B cell (primary cell): ENCODE measurements at places on chromosomes 2 and 18. TPM values are rescaled to one million over a fixed set of nuclear protein-coding genes. Genes with fewer than 3 reads are reported as not detected.

GRCh38 chr2:169185711-169186110 lies 116.3 kb downstream of the DHRS9 start:
- DNase-seq = no peak

GRCh38 chr2:75500633-75501032 lies 60.1 kb downstream of the EVA1A start:
- no peak for DNase-seq

- no peak for DNase-seq
Observed at GRCh38 chr2:233960203-233960602, 43.0 kb downstream of the TRPM8 start.

- DNase-seq = no peak
Observed at GRCh38 chr2:186255823-186256222, 230.2 kb upstream of the ZC3H15 start.

DNA sequence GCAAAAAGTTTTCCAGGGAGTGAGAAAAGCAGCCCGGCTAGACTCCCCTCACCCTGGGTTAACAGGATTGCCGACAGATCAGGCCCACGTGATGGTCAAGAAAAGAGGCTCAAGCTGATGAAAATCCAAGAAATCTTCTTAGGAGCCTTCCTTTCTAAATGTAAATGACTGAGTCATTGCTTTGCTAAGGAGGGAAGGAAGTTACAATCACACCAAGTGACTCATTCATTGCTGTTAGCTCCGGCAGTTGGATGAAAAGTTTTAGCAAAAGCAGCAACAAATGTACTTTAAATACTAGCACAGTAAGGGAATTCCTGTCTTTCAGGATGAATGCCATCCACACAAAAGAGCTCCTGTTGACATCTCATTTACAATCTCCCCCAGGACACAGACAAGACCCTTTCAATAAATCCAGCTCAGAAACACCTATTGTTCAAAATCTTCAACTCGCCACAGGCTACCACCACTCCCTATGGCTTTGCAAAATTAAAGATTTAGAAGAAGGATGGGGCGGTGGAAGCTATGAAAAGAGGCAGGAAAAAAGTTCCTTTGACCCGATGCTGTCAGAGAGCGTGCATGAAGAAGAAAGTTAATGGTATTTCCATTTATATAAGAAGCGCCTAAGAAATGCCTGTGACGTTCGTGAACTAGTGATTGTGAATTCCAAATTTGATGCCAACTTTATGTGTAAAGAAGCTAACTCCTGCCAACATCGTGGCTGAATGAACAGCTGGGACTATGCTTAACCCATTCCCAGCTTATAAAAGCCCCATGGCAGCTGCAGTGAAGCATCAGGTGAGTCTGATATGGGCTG lies 153.7 kb downstream of the TGIF1 start:
- peak; percentile 25 for DNase-seq

DNA sequence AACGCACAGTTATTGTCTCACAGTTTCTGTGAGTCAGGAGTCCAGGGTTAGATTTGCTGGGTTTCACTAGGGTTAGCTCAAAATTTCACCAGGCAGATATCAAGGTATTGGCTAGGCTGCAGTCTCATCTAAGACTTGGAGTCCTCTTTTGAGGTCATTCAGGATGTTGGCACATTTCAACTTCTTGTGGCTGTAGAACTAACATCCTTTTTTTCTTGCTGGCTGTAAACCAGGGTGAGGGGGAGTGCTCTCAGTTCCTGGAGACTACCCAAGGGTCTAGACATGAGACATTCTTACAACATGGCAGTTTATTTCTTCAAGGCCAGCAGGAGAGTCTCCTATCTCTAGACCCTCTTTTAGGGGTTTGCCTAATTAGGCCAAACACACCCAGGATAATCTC lies 12.8 kb upstream of the CAVIN2 start:
- DNase-seq = no peak

- DNase-seq = no peak
Observed at GRCh38 chr2:7071154-7071553, 153.9 kb downstream of the RNF144A start.

GRCh38 chr18:69401972-69402532 lies 1.4 kb downstream of the DOK6 start:
- no peak for DNase-seq

DNA sequence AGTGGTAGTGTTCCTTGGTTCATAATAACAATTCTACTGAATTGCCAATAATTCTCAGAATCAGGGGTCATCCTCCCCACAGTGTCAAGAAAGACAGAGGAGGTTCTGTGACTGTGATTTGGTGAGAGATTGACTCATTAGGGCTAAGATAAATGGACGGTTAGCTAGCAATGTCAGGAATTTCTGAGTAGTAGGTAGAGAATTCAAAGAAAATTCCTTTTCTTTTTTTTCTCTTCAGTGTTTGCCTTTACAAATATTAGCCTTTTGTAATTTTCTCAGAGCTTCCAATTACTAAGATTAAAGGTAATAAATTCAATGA lies 16.8 kb upstream of the CRIM1 start:
- no peak for DNase-seq

DNA sequence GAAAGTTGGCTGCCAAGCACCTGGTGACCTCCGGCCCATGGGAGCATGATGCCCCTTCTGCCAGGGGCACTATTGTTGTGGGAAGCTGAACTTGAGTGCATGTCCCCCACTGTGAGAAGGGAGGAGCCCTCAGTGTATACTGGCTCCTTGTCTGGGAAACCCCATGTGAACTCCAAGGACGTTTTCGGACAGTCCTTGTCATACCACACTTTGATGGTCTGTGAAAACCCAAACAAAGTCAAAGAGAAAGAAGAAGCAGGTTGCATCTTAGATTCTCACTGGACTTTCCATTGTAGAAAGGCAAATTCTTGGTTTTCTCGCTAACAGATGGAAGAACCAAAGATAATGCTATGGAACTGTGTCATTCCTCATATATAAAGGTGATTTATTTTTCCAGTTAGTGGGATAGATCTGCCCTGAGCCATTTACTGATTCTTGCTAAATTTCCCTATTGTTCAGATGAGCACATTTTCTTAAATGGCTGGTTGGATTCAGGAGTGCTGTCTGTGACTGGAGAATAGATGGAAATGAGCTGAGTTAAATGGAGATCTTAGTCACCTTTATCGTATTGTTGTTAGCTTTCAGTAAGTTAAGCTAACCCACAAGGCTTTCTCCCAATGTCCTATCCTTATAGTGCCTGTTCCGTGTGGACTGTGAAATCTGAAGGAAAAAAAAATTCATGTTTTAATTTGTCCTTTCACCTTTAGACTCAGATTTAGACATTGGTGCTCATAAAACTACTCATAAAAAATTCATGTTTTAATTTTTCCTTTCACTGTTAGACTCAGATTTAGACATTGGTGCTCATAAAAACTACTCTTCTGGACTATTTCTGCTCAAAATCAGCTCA lies 166.6 kb downstream of the ACTR3 start:
- no peak for DNase-seq

- DNase-seq = no peak
Observed at GRCh38 chr2:59398081-59398480, 1155.4 kb downstream of the BCL11A start.

- no peak for DNase-seq
Observed at GRCh38 chr18:11761553-11761952, 72.5 kb downstream of the GNAL start.

DNA sequence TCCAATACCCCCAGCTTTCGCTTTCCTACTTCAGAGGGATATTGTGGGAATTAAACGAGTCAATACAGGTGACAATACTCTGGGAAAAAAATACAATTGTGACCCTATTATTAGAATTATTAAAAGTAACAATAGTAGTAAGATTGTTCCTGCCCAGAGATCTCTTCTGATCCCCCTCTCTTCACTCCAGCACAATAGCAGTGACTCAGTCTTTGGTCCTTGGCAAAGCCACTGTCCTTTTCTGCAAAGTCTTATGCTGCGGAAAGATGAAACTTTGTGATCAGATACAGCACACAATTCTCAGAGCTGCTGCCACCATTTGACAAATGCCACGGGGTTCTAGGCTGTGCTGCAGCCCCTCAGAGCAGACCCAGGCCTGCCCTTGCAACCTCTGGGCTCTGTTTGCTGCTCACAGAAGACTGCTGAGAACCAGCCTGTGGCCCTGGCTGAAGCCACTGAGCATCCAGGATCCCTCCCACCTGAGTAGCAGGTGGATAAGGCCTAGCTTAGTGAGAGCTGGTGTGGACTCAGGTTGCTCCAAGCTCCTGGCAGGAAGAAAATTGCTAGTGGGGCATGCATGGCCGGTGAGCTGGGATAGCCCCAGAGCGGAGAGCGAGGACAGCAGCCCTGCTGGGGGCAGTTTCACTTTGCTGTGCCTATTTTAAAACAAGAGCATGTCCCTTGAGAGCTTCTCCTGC lies 60.1 kb upstream of the ROCK2 start:
- DNase-seq = no peak

DNA sequence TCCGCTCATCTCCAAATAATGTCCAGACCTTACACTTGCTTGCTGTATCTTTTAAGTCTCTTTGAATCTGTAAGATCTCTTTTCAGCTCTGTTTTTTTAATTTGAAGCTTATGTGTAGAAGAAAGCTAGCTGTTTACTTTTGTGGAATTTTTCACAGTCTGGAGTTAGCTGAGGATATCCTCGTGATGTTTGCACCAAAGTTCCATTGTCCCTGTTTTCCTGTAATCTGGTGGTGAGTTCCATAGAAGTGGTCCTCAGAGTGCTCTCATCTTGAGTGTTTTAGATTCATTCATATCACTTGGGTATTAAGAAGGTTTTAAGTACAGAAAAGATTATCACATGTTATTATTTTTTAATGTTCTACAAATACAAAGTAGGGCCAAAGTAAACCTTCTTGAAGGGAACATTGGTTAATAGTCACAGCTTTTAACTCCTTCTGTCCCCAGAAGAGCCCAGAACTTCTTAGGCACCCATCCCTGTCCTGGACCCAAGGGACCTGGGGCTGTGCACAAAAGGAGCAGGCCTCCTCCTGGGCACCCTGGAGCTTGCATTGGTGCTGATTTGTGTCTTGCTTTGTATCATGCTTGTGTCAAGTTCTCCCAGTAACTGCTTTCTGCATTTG lies 15.0 kb downstream of the MLPH start:
- DNase-seq = no peak

DNA sequence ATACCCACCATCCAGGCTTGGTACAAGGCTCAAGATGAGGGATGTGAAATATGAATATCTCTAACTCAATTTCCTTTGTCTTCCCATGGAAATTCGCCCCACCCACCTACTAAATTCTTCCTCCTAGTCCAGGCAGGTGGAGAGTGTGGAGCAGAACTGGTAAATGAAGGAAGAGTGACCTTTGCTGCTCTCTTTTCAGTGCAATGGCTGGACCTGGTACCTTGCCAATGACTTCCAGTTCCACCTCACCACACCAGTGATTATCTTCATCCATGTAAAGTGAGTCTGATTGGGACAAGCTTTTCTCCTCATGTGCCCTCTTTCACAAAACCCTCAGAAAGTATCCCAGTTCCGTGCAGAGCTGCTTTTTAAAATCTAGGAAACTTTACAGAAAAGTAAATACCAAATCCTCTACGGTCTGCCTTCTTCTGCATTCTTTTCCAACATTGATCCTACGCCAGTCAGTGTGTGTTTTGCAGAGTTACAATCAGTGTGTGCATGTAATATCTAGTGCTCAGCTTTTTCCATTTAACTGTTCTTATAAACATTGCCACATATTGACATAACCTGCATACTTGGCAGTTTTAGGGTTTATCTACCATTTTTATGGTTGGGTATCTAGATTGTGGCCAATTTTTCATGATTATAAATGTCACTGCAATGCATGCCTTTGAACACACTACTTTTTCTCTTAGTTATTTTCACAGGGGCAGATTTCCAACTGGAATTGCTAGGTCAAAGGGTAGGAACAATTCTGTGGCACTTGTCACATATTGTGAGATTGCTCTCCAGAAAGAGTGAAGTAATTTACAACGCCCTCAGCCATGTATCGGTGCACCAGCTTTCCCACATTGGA lies 86.5 kb upstream of the SEC11C start:
- DNase-seq = no peak

DNA sequence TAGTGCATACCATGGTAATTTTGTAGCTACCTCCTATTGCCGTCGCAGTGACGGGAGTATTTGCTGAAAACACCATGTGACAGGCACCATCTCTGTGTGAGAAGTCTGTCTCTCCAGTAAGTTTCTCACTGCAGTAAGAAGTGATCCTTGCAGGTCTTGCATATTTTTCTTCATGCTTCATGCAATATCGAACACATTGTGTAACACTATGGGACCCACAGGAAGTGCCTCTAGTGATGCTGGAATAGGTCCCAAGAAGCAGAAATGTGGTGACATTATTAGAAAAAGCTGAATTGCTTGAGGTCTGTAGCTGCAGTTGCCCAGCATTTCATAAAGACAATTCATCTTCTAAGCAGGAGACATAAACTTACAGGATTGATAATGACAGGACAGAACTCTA lies 167.6 kb downstream of the DCDC2C start:
- no peak for DNase-seq

DNA sequence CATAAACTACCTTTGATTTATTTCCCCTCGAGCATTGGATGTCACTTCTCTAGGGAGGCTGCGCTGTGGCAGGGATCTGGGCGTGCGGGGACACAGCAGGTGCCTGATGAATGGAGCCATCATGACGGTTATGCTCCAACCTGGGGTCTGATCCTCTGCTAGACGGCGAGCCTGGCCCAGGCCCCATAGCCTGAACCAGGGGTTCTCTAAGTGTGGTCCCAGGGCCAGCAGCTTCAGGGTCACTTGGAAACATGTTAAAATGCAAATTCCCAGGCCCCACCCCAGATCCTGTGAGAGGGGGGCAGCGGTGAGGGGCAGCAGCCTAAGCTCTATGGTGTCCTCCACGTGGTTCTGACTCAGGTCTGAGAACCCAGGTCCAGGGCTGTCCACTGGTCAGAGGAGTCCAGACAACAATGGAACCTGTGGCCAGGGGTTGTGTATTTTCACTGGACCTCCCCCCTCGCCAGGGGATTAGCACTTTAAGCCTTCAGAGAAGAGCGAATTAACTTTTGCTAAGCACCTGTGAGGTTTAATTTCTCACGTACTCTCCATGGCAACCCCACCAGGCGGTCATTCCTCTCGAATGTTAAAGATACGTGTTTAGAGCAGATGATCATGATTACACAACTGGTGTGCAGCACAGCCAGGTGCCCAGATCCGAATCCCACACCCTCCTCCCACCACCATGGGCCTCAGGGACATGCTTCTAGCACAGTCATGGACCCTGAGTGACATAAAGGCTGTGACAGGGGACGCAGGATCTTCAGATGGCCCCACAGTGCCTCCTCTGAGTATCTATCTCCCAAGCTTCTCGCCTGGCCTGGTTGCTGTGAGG lies 1.6 kb upstream of the ARHGEF4 start:
- DNase-seq = no peak

The SIX3 gene
- total RNA-seq = not detected in 2 replicates

The SLC5A7 gene
- total RNA-seq = not detected in 2 replicates

The ZNF396 gene
- total RNA-seq = 3.2 and 4.8 TPM in 2 replicates

The PTPN4 gene
- total RNA-seq = 54.8 and 66.4 TPM in 2 replicates

The UGT1A5 gene
- not detected in 2 replicates for total RNA-seq

The SPAST gene
- 26.8 and 28.9 TPM in 2 replicates for total RNA-seq

The EIF4E2 gene
- 66.7 and 67.0 TPM in 2 replicates for total RNA-seq

The HAAO gene
- total RNA-seq = 17.6 and 21.0 TPM in 2 replicates

The IL36A gene
- total RNA-seq = not detected in 2 replicates

The ORMDL1 gene
- total RNA-seq = 166 and 170 TPM in 2 replicates

The TUBA3E gene
- total RNA-seq = not detected in 2 replicates

The KHK gene
- total RNA-seq = 4.0 and 5.5 TPM in 2 replicates
